AG08395 (cell line): ENCODE measurements at places on chromosomes 6 and 20.

DNA sequence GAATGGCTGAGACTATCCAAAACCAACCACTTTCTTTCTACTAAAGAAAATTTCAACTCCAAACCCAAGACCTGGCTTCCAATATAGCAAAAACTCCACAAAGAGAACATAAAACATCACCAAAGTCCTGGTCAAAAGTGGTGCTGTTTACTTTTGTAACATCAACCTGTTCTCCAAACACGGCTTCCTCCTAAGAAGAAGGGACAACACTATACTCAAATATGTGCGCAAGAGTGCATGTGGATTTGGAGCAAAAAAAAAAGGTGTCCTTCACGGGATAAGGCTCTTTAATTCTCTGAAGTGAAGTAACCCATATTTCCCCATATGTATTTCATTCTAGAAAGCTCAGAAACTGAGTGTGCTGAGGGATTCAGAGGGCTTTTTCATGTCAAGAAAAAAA is 6.6 kb downstream of the B4GALT5 start:
- DNase-seq: no peak

- DNase-seq: peak; percentile 78
These were observed 40.6 kb downstream of the ISM1 start for GRCh38 chr20:13261460-13262301.

DNA sequence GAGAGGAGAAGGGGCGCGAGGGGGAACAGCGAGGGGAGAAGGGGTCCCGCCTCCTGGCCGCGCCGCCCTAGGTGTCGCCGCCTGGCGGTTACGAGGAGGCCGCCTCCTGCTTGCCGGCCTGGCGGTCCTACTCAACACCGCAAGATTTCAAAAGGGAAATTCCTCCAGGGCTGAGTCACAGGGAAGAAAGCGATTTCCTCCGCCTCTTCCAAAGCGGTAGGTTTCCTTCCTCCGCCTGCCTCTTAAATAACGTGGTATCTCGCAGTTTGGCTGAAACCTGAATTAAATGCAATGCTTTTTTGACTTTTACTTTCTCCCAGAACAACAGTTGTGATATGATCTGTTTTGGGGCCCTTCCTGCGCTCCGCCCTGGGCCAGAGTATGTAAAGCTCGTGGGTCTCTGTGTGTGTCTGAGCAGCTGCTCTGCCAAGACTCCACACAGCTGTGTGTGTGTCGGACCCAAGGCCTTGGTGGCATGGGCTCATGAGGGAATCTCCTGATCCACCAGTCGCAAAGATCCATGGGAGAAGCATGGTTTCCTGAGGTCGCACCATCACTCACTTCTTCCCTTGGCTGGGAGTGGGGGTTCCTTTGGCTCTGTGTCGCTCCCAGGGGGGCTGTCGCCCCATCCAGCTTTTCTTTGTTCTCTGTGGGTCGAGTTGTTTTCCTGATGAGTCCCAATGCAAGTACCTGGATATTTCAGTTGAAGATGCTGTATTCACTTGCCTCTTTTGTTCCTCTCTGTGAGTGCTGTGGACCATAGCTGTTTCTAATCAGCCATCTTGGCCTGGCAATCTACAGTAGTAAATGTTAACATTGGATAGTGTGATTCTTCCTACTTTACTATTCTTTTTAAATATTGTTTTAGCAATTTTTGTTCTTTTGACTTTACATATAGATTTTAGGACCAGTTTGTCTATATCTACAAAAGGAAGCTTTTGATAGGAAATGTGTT is 31.6 kb upstream of the NOTCH4 start:
- DNase-seq: peak; percentile 94

GRCh38 chr6:73579389-73579788 is 58.6 kb upstream of the EEF1A1 start:
- no peak for DNase-seq

GRCh38 chr20:49268600-49269365 is 9.1 kb downstream of the ZNFX1 start:
- no peak for DNase-seq

- DNase-seq: no peak
These were observed 509.9 kb upstream of the ID4 start for GRCh38 chr6:19327241-19327640.

DNA sequence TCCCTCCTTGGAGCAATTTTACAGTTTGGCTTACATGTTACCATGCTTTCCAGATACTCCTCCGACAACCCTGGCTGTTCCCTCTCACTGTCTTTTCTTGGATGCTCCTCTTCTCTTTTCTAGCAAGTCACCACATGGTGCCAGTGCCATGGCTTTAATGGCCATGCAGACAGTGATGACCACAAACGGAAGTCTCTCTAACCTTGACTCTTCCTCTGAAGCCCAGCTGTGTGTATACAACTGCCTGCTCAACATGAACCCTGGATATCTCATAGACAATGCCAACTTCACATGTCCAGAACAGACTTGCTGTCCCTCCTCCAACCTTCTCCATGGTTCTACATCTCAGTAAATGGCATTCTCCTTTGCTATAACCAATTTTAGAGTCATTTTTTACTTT is 49.8 kb upstream of the NEDD9 start:
- DNase-seq: no peak

DNA sequence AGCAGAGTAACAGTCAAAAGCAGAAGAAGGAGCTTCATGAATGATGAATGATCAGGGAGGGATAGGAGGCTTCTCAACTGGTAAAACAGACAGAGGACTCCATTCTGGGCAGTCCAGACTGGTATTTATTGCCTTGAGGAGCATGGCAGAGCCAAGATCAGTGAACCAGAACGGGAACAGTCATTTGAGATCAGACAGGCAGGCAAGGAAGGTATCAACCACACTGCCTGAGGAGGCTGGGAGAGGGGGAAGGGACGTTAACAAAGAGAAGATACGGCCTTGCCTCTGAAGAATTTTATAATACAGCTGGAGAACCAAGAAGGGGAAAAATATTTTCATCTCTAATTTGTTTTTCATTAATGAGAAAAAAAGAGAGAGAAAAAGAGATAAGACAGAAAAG is at the start of gene DEFB121:
DEFB121 (minus strand) TSS at position 101 of the 400 bp plus-strand sequence; CDS start at position 38, 63 bp downstream.
- no peak for DNase-seq

GRCh38 chr6:105250533-105250932 is 70.7 kb upstream of the POPDC3 start:
- DNase-seq: no peak

- no peak for DNase-seq
These were observed 19.5 kb downstream of the CPXM1 start for GRCh38 chr20:2780948-2781347.

GRCh38 chr20:38609815-38610214 is 8.2 kb downstream of the ARHGAP40 start:
- DNase-seq: no peak
